ENCODE measurements at places on chromosomes 1 and 21.
A peak's percentile ranks its signal among the peaks of the same experiment; 100 is the strongest.

DNA sequence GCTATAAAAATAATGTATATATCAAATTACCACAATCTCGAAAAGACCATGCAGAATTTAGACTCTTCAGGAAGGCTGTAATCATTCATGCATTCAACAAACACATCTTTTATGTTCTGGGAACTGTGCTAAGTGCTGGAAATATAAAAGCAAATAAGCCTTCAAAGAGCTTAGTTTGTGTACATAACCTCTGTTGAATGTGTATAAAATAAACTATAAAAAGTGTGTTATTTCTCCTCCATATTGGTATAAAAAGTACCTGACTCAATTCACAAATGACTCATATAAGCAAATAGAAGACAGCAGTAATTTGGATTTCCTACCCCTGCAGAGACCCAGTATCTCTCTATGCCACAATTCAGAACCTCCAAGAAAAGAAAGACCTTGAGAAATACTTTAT, 36.8 kb downstream of the RAB3GAP2 start:
- peak; percentile 17 for DNase-seq

DNA sequence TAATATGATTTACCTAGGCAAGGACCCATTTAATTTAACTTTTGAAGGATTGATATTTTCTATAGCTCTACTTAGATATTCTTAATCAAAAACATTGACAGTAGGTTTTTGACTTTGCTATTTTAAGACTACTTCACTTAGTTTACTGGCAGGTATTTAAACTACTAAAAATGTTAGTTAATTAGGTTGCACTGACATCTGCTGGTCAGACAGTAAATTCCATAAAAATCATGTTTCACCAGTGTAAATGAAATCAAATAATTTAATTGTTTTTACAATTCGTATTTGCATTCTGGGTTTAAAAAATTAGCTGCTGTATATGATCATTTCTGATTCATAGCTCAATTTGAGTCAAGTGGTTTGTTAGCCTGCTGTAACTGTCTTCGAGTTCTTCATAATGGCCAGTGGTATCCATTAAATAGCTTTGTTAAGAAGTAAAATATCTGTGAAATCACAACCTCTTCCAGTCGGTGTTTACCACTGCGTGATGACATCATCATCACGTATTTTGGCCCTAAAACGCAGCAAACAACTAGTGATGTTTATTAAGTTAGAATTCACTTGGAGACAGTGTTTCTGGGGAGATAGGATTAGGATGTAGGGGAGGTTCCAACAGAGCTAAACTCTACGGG, 26.2 kb downstream of the EXTL2 start:
- peak; percentile 55 for DNase-seq

DNA sequence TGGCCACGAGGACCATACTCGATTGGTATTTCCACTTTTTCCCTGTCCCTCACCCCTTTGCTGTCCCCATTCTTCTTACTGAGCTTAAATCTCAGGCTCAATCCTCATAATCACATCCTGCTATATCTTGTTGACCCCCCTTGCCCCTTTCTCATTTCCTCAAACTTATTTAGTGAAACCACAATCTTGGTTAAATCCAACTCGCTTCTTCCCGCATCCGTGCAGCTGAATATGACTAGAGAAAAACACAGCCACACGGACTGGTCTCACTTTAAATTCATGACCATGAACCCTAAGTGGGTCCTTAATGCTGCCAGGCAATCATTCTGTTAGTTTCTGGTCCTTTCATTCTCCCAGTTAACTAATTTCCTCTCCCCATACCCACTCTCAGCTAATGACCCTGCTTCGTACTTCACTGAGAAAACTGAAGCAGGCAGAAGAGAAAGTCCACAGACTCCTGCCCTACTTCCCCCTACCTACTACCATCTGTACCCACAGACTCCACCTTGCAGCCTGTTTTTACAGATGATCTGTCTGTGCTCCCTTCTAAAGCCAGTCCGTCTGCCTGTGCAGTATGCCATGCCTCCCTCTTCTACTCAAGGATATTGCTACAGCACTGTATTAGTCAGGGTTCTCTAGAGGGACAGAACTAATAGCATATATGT, 96.8 kb upstream of the LMO4 start:
- DNase-seq, result no peak

GRCh38 chr1:212610575-212610967, 2.0 kb downstream of the ATF3 start:
- DNase-seq, result peak; percentile 39

DNA sequence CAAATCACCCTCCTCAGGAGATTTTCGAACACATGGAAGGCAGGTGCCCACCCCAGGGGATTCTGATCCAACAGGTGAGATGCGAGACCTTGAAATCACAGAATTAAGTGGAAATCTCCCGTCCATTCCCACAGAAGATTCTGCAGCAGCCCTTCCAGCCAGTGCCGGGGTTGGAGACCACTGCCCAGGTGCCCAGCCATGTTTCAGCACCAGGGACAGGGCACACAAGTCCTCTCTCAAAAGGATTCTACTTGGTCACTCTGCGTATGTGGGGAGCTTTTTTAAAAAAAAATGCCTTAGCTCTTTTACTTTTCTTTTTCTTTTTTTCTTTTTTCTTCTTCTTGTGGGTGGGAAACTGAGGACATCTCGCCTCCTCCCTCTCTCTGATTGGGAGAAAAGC, 80.7 kb downstream of the VWA5B1 start:
- DNase-seq, result peak; percentile 37

DNA sequence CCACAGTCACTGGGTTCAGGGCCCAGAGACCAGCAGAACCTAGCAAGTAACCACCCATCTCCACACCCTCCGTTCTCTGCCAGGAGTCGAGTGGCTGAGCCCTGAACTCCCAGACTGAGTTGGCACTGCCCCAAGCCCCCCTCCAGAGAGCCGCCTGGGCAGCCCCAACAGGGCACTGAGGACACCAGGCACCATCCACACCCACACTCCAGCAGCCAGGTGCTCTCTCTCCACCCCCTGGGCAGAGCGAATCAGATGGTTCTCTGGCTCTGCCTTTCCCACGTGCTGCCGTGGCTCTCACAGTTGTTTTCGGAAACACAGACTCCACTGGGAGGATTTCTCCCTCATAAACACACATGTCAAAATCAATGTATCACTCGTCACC, 13.6 kb downstream of the WDR4 start:
- no peak for DNase-seq

DNA sequence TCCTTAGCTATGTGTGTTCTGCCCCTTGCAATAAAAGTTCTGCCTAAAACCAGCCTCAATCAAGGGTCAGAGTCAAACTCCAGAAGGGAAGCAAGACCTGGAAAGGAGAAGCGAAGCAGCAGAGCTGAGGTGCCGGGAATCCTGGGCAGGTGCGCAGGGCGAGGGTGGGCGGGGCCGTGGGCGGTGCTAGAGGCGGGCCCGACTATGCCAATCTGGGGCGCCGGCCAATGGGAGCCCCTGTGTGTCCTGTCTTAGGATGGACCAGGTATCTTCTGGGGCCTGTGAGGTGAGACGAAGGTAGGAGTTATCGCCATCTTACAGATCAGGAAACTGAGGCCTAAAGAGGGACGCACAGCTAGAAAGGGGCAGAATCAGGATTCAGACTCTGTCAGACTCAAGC, 120.3 kb downstream of the PTPRU start:
- DNase-seq, result no peak

- DNase-seq, result no peak
These were observed 246.7 kb upstream of the B3GALT2 start for GRCh38 chr1:193432979-193433587.

DNA sequence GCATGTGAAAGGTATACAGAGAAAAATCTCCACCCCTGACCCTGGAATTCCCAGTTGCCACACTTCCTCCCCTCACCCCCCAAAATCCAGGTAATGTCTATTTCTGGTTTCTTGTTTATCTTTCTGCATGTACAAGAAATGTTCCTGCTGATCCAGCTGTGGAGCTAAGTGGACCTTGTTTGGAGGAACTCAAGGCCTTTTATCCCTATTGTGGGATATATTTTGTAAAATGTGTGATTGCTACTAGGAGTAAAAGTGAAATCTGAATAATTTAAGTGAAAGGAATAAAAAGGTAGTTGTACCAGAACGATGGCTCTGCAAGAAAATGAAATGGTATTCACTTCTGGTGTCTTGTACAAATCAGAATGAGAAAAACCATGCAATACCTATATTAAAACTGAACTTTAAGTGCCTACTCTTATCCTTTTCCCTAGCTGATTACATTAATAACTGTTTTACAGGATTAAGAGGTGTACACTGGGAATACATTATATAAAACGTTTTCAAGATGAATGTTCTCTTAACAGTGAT, 3.0 kb downstream of the SPEN start:
- no peak for DNase-seq

- DNase-seq, result peak; percentile 44
These were observed 395.4 kb upstream of the LRRC7 start for GRCh38 chr1:69172003-69173000.

DNA sequence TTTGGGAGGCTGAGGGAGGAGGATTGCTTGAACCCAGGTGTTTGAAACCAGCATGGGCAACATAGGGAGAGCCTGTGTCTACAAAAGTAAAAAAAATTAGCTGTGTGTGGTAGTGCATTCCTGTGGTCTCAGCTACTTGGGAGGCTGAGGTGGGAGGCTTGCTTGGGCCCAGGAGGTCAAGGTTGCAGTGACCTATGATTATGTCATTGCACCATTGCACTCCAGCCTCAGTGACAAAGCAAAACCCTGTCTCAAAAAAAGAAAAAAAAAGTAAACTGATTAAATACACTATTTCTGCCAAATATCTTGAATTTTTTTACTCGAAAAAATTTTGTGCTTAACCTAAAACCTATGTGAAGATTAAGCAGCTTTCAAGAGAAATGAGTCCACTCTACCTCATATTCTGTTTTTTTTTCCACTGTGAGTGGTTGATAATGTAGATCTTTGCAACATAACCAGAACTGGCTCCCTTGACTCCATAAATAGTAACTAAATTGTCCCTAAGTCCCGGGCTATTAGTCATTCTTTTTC, 19.4 kb upstream of the ZNF281 start:
- DNase-seq, result peak; percentile 87

DNA sequence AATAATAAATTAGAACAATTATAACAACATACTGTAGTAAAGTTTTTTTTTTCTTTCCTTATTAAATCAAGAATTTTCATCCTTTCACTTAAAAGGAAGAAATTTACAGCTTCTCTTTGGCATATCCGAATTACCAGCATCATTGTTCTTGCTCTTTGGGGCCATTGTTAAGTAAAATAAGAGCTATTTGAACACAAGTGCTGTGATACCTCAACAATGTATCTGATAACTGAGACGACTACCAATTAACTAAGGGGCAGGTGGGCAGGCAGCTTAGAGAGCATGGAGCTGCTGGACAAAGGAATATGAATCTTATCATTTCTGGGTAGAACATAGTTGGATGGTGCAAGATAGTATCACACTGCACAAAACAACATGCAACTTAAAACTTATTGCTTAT, 719.9 kb upstream of the TMPRSS15 start:
- DNase-seq, result no peak

DNA sequence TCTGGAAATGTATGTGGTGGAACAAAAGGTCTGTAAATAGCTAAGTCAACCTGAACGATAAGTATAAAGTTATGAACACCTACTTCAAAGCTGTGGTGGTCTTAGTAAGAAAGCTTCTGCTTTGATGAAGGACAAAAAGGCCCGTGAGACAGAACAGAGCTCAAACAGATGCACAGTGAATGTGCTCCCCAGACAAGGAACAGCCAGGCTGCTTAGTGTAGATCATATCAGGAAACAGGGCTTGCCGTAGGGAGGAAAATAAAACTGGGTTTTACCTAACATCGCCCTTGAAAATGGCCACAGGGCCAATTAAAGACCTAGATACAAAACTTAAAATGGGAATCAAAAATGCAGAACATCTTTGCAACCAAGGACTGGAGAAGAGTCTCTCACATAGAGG, 40.2 kb downstream of the PRSS38 start:
- DNase-seq, result no peak

DNA sequence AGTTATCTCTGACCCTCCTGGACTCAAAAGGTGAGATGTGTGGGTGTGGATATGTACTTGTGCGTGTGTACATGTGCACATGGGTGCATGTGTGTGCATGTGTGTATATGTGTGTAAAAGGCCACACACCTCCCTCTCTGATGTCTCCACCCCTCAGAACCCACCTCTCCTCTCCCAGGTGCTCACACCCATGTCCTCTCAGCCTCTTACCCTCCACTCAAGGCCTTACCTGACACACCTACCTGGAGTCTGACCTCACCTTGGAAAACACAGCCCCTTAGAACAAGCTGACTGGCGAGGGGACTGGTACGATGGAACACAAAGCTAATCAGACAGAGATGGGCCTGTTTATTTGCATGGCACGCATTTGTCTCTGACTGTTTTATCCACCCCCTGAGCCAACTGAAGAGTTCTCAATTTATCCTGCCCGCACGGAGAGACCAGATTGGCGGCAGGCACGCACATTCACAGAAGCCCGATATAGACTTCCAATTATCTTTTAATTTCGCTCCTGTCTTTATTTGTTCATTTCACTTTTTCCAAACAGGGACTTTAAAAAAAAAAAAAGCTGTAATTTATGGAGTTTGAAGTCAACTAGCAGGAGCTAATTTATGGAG, 6.1 kb upstream of the KLHDC7A start:
- DNase-seq, result no peak

DNA sequence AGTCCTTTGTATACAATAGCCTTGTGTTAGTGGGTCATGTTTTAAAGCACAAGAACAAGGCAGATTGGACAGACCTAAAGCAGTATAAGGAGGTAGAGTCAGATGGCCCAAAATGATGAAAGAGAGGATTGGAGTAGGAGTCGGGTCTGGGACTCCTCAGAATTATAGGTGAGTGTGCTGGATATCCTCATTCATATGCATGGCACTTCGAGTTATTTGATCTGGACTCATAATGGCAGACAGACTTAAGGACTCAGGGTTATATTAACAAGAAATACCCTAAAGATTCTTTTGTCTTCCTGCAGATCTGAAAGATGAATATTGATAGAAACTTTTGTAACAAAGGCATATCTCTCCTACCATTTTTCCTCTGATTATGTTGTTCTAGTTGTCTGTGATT, 92.7 kb downstream of the GABPA start:
- DNase-seq, result no peak

GRCh38 chr1:59976194-59977074, 49.9 kb upstream of the CYP2J2 start:
- peak; percentile 31 for DNase-seq

DNA sequence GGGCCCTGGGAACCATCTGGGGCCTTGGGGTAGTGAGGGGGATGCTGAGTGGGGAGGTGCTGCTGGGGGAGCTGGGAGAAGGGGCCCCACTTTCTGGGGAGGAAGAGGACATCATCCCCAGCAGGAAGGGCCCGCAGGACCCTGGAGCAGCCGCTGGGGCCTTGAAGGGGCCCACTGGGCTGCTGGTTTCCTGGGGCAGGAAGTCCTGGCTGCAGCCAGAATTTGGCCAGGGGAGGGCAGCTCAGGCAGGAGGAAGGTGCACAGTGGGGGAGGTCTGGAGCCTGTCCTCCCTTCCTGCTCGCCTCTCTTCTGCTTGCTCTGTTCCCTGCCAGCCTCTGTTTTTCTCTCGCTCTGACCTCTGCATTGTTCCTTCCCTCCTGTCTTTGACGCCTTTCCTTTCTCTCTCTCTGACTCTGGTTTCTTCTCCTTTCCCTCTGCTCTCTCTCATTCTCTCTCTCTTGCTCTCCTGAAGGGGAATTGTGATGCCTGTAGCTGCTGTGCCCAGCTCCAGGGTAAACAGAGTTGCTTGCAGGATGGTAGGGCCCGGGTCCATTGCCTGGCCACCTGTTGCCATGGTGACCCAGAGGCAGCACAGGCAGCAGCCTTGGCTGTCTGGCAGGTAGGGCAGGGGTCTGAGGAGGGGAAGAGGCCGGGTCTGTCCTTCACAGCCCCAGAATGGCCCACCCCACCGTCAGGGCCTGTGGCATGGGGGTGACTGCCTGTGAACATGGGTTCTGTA, 23.9 kb downstream of the ACOT11 start:
- DNase-seq, result no peak

All from M059J (cell line).